Activated CD8-positive, alpha-beta T cell treated with anti-CD3 and anti-CD28 coated beads, Interleukin-2, amount 10 ng/mL, durations not matched to agents 7 days and 5 days (primary cell): ENCODE measurements at places on chromosomes 12 and 14. TPM values are rescaled to one million over a fixed set of nuclear protein-coding genes. Genes with fewer than 3 reads are reported as not detected.

- peak; percentile 97 for DNase-seq
Observed at GRCh38 chr12:124917135-124917840, 2.8 kb upstream of the UBC start.

DNA sequence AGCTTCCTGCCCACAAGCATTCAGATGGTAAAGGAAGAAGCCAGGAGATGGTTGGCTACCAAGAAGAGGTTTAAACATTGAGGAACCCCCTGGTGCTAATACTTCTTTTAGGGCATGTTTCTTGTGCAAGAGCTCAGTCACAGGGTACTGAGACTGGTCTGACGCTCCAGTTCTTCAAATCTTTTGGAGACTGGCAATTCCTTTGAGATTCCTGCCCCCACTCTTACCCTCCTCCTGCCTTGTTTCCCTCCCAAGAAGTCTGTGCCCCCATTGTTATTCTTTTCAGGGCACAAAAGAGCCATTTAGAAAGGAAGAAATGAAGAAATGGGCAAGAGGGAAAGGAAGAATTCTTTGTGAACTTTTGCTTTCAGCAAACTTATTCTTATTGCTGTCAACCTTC lies 11.8 kb downstream of the A2ML1 start:
- no peak for DNase-seq

- no peak for DNase-seq
Observed at GRCh38 chr14:75562489-75562888, 15.9 kb upstream of the FLVCR2 start.

- no peak for DNase-seq
Observed at GRCh38 chr12:3795066-3795465, 42.2 kb upstream of the CRACR2A start.

- DNase-seq = no peak
Observed at GRCh38 chr12:88520436-88520820, 59.8 kb downstream of the KITLG start.

- DNase-seq = no peak
Observed at GRCh38 chr12:132788375-132789098, 26.9 kb upstream of the ANKLE2 start.

DNA sequence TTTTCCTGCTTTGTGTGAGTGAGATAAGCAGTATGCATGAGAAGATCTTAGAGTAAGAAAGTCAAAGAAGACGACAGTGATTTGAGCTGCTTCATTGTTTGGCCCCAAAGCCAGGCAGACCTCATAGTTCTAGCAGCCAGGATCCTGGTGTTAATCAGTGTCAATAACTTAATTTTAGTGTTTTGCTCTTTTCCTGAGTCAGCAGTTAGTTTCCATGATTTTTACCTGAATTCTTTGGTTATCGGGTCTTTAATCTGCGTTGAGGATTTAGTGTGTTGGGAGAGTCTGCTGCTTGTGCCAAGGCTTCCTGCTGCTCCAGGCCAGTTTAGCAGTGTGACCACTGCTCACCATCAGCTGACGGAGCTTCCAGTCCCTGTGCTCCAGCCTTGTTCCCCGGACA lies 241.6 kb upstream of the SOX5 start:
- DNase-seq = no peak

DNA sequence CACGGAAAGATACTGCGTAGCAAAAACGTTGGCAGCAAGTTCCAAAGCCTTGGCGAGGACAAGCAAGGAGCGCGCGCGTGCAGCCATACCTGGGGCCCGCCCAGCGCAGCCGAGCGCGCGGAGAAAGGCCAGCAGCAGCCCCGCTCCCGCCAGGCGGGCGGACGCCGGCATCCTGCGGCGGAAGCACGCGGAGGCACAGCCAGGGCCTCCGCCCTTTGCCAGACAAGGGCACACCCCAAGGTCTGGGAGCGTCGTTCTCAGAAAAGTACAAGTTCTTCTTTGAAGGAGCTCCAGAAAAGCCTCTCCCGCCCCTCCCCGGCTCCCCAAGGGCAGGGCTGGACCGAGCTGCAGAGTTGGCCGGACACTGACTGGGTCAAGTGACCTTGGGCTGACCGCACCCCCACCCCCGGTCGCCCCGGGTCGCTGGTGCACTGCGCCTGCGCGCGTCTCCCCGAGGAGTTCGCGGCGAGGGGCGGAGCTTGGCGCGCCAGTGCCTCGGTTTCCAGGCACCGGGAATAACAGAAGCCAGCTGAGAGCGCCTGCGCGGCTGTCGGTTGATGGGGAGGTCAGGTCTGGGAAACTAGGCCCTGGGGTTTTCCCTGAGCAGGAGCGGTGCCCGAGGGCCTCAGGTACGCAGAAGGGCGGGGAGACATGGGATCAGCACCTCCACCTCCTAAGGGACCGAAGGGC lies at the start of gene ZC2HC1C:
Gene ZC2HC1C (plus strand): TSS at position 521 of the 690 bp plus-strand sequence. CDS start 933 bp downstream, outside the sequence.
- DNase-seq = peak; percentile 69

- no peak for DNase-seq
Observed at GRCh38 chr12:10861366-10861765, 12.1 kb upstream of the PRR4 start.

DNA sequence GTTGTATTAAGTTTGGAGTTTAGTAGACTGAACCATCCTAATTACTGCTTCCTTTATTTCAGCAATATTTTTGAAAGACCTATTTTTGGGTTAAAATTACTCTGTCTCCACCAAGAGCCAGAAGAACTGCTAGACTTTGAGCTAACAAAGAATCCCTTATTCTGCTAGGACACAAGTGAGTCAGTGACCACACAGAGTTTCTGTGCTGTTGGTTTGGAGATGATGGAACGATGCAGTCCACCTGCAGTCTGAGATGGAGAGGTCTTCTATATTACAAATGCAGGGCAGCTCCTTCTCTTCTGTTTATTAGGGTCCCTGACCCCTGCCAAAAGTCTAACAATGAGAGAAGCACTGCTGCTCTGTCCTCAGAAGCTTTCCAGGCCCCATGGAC lies 6.7 kb upstream of the STXBP6 start:
- no peak for DNase-seq

GRCh38 chr12:86331012-86331411 lies 74.8 kb upstream of the MGAT4C start:
- DNase-seq = no peak

The KCNH3 gene
- 5.3 TPM for total RNA-seq

The PAX9 gene
- not detected for total RNA-seq

DNA sequence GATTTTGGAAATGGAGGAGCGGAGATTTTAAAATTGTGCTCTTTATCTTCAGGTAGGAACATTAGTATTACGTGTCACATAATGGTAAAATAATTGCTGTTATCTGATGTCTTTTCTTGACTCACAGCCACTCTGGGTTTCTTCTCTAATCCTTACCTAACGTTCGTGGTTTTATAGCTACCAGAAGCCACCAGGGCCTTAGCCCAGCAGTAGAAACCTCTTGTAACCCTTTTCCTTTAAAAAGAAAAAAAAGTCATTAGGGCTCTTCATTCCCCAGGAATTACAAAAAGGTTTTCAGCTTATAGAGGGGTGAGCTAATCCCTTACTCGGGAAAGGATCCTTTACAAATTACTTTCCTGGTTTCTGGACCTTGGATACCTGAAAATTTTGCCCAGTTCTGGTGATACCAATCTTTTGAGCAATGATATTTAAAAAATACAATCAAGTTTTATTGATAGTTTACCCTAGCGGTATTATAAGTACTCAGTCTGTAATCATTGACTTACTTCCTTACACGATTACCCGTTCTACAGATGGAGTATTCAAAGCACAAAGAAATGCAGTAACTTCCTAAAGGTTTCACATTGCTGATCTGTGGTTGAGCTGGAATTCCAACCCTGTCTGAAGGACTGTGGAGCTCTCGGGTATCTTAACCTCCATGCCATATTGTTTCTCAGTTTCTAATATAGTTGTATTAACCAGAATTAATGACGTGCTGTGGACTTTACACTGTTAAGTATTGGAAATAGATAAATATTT lies 1.6 kb downstream of the GABARAPL1 start:
- no peak for DNase-seq

The IGF1 gene
- total RNA-seq = 0.52 TPM

DNA sequence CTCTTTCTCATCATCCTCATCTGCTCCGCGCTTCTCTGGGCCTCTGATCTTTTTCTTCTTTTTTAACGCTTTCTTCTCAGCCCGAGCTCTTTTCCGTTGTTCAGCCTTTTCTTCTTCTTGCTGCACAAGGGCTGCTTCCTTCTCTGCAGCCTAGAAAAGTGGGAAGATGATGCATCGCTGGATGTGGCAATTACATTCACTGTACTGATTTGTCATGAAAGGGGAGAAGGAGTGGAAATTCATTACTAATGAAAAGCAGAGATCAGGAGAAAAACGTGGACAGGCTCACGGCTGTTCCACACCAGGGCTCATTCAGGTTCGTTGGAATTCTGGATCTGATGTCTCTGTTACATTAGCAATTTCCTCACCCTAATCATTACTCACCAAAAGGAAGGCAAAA lies 15.1 kb downstream of the FICD start:
- no peak for DNase-seq

- DNase-seq = no peak
Observed at GRCh38 chr12:68620519-68621471, 10.1 kb downstream of the RAP1B start.

GRCh38 chr12:80937391-80938238 lies at the start of gene LIN7A:
LIN7A (minus strand) TSS chr12:80937934; CDS start chr12:80937722, 212 bp downstream.
- no peak for DNase-seq

The OTOGL gene
- total RNA-seq = not detected

The VIPAS39 gene
- 19.3 TPM for total RNA-seq

DNA sequence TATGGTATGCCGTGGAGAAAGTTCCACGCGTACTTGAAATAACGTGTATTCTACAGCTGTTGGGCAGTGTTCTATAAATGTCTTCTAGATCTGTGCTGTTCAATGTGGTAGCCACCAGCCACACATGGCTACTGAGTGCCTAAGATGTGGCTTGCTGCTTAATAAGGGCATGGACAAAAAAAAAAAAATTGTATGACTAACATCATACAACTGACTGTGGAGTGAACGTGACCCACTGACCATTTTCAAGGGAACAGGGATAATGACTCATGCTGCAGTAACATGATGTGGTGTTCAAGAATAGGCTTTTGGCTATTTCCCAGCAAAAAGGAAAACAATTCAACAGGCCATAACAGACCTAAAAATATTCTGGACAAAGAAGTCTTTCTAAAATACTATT lies 13.0 kb downstream of the ATG14 start:
- no peak for DNase-seq

GRCh38 chr12:70354787-70355186 lies 11.3 kb upstream of the KCNMB4 start:
- DNase-seq = no peak

DNA sequence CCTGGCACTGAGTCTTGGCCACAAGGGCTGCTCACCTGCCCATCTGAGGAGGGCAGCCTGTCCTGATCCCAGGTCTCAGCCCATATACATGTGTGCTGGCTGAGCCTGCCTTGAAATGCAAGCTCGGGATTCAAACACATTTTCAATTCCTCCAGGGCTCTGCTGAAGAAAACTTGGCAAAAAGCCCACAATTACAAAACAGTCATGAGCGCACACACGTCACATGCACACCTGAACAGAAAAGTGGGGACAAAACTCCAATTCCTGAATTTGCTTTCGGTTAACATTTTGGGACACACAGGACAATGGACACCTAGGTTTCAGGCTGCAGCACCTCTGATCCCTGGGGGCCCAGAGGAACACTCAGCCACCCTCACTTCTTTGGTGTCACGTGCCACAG lies 113.9 kb downstream of the RBM19 start:
- DNase-seq = no peak

DNA sequence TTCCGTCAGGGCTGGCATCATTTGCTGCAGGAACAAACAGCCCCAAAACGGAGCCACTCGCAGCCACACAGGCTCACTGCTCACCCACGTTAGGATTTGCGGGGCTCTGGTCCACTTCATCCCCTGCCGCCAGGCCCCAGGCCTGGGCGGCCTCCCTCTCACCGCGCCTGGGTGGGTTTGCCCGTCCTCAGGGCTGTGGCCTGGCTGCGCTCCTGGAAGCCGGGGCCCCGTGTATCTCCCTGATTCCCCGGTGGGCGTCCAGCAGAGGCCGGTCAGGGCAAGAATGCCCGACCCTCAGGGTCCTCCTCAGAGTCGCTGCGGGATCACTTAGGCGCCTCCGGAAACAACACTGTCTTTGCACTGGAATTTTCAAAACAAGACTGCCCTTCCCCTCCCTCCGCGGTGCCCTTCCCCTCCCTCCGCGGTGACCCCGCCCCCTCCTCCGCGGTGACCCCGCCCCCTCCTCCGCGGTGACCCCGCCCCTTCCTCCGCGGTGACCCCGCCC lies 15.7 kb upstream of the FBRSL1 start:
- no peak for DNase-seq

DNA sequence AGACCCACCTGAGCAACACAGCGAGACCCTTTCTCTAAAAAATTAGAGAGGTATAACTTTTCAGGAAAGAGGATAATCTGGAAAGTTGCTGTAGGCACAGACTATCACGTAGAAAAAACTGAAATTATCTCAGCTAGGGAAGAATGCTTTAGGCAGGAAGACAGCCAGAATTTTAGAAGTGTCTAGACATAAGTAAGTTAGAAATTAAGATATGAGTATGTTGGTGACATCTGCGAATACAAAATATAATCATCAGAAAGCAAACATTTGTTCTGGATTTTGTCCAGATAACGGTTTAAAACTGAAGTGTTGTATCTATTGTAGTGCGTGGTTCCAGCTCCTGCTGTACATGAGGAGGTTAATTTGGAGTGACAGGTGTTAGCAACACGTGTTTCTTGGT lies 123.2 kb downstream of the FBXL14 start:
- no peak for DNase-seq

The RIMBP2 gene
- total RNA-seq = not detected

The TRPV4 gene
- not detected for total RNA-seq

The RIN3 gene
- total RNA-seq = 89.0 TPM

GRCh38 chr14:64639340-64639821 lies 64.8 kb upstream of the PLEKHG3 start:
- no peak for DNase-seq

DNA sequence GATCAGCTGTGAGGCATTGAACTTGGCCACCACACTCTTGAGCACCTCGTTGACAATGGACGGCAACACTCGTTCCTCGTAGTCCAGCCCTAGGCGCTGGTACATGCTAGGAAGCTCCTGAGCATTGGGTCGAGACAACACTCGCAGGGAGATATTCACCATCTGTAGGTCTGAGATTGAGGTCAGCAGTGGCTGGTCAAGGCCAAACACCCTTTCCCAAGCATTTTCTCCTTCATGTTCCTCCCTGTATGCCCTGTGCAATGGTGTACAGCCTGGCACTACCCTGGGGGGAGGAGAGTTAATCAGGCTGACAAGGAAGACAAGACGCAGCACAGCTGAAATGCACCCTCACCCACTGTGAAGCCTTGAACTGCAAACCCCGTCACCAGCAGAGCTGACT lies 2.0 kb downstream of the PHB2 start:
- DNase-seq = no peak

DNA sequence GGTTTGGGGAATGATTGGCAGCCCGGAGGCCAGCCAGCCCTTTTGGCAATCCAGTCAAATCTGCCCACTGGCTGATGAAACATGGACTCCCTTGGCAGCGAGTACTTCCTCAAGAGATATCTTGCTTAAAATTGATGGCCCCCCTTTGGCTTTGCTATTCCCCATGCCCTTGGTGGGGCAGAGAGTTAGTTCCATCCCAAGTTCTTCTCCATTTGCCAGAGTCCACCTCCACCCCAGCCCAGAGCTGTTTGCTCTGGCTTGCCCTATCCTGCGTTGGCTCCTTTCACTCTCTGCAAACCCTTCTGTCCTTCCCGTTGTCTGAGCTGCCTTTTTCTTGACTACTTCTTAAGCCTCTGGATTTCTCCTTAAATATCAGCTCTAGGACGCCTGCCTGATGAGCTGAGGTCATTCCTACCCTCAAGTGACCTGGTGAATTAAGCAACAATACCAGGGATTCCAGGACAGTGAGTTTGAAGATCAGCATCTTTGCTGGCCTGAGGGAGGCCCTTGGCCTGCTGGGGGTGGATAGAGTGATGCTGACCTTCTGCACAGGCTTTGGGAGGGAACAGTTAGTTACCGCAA lies 212.0 kb downstream of the CACNA1C start:
- DNase-seq = no peak

The IFI27 gene
- total RNA-seq = 129 TPM

- no peak for DNase-seq
Observed at GRCh38 chr14:64766430-64767151, 62.4 kb downstream of the PLEKHG3 start.
